Stimulated activated CD4-positive, alpha-beta T cell treated with anti-CD3 and anti-CD28 coated beads, Interleukin-1b, Interleukin-23, amount 100 ng/mL, for 48 hours (primary cell): ENCODE measurements at places on chromosomes 2 and 18.

DNA sequence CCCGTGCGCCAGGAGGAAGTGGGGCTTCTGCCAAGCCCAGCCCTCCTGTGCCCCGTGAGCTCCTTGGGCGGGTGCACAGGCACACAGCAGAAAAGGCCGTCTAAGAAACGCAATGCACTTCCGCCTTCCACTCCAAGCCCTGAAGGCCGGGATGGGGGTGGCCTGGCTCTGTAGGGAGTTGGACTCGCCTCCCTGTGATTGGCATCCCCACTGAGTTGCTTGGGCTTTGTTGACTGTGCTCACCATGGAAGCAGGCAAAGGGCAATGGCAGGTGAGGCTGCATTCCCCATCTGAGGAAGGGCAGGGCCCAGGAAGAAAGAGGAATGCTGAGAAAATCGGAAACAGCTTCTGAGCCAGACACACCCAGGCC, 66.8 kb downstream of the CRACDL start:
- no peak for DNase-seq

DNA sequence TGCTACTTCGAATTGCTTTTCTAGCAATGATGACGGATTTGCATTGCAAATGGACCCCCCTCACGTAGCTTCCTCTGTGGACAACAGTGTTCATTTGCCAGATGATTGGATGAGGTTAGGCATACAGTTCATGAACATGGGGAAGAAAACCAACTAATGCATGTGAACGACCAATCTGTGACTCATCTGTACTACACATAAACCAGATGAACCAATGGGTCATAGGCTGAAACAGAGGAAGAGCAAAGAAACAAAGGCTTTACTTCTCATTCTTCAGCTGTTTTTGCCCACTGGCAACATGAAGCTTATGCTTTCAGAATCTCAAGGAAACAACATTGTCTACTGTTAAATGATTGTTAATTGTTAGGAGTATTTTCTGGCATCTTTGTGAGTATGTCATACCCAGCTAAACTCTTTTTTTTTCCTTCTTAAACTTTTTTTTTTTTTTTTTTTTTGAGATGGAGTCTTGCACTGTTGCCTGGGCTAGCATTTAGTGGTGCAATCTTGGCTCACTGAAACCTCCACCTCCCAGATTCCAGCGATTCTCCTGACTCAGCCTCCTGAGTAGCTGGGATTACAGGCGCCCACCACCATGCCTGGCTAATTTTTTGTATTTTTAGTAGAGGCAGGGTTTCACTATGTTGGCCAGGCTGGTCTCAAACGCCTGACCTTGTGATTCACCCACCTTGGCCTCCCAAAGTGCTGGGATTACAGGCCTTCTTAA, 35.5 kb downstream of the EFEMP1 start:
- no peak for DNase-seq

GRCh38 chr2:9407363-9407811, 15.9 kb downstream of the ITGB1BP1 start:
- DNase-seq = no peak

GRCh38 chr2:236348279-236348678, 84.1 kb upstream of the ASB18 start:
- DNase-seq = no peak

DNA sequence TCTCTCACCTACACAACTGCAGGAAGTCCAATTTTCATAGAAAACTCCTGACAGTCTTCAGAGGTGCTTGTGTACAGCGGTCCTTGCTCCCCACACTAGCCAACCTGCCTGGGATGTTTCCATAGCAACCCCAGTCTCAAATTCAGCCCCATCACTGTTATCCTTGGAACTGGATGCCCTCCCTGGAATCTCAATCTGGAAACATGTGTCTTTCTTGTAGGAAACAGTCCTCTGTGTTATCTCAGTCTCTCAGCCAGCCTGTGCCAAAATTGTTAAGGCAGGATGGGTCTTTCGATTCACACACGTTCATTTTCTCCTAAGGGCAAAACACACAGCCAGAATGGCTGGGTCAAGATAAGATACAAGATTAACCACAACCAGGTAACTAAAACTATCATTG, 295.5 kb upstream of the RND3 start:
- DNase-seq = no peak
